NCI-H1930 (cell line): ENCODE measurements at places on chromosomes 13 and 19.

GRCh38 chr13:105725887-105726286, 809.6 kb downstream of the EFNB2 start:
- no peak for DNase-seq

- DNase-seq, result no peak
Measured at GRCh38 chr13:51715613-51716012, 88.3 kb downstream of the DHRS12 start.

DNA sequence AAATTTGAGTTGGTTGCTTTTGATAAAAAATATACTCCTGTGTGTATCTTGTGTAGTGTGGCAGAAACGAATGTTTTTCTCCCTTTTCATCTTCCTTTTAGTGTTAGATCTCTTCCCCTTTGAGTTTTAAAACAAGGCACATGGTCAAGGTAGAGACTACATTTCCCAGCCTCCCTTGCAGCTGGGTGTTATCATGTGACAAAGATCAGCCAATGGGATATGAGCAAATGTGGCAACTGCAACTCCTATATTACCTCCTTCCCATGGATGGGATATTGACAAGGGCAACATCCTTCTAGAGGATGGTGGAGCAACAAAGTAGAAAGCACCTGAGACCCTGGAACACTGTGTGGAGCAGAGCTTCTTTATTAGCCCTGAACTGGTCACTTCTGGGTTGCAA, 42.4 kb downstream of the ADGRE3 start:
- DNase-seq, result no peak

DNA sequence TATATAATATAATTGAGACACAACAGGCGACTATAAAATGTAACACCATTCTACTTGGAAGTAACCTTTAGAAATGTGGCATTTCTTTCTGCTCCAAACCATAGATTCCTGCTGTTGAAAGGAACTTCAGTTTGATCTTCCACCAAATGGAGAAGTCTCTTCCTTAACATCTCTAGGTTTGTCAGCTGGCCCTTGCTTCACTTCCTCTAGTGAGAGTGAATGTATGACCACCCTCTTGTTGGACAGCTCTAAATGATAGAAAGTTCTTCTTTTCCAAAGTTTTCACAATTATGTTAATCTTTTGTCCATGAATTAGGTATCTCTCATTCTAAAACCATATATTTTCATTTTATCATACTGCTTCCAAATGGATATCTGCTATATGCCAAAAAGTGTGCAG, 13.8 kb upstream of the COG6 start:
- DNase-seq, result no peak

DNA sequence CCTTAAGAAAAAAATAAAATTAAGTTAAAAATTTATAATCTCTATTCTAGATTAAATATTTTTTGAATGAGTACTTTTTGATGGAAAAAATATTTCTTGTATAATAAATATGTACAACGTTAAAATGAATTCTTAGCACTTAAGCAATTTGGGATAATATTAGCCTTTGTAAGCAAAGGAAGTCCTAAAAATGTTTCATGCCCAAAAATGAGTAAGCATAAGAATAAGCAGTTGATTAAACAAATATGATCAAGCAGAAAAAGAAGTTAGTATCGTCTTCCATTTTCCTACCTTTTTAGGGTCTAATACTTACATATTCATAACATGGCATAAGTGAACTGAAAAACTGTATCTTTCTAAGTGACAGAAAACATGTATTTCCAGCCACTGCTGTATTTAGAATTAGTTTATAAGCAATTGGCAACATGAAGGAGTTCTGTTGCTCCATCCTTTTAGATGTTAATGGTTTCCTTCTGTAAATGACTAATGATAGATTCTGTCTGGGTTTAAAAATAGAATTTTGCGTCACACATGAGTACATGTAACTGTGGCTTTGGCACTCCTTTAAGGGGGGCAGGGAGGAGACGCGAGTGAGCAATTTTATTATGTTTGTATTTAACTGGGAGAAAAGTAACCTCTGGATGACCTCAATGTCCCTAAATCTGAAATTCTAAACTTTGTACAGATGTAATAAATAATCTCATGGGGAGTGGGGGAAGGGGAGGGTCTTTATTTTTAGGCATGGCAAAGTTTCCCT, 237.4 kb downstream of the RGCC start:
- no peak for DNase-seq

DNA sequence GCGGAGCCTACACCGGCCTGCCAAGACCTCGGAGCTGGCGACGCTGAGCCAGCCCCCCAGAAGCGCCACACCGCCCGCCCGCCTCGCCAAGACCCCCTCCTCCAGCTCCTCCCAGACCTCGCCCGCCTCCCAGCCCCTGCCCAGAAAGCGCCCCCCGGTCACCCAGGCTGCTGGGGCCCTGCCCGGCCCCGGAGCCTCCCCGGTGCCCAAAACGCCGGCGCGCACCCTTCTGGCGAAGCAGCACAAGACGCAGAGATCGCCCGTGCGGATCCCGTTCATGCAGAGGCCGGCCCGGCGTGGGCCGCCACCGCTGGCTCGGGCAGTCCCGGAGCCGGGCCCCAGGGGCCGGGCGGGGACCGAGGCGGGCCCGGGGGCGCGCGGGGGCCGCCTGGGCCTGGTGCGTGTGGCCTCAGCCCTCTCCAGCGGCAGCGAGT, 10.2 kb downstream of the C19orf25 start:
- no peak for DNase-seq

- DNase-seq, result no peak
Measured at GRCh38 chr19:23403581-23404324, 8.5 kb upstream of the ZNF91 start.

DNA sequence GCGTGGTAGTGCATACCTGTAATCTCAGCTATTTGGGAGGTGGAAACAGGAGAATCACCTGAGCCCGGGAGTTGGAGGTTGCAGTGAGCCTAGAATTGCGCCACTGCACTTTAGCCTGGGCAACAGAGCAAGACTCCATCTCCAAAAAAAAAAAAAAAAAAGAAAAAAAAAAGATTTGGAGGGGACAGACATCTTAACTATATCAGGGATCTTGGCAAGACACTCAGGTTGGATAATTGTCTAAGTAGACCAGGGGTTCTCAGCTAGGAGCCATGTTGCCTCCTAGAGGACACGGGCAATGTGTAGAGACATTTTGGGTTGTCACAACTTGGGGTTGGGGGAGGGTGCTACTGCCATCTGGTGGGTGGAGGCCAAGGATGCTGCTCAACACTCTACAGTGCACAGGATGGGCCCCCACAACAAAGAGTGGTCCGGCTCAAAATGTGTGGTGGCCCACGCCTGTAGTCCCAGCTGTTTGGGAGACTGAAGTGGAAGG, 1.9 kb upstream of the ZNF580 start:
- DNase-seq, result peak; percentile 33

- DNase-seq, result no peak
Measured at GRCh38 chr19:8259922-8260247, 48.3 kb downstream of the CD320 start.

DNA sequence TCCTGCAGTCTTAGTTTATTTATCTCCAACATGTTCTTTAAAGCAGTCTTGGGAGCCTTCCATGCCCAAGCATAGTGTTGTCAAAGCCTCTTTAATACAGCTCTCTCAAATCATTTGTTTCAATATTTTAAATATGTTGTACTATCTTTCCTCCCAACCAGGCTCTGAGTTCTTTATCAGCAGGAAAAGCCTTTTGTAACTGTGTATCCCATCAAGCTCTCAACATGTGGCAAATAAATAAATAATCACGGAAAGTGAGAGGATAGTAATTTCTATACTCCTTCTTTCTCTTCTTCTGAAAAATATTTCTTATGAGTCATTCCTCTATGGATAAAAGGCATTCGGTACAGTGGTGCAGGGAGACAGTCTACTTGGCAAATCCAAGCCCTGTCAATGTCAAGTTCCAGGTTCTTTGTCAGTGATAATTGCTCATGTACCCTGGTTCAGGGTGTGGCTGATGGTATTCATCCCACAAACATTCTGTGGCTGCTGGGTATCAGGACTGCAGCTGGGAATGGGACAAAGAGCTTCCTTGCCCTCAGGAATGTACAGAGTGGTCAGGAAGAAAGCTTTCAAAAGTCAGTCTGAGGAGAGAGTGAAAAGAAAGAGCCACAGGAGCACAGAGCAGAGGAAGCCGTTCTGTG, 384.3 kb downstream of the EFNB2 start:
- no peak for DNase-seq

DNA sequence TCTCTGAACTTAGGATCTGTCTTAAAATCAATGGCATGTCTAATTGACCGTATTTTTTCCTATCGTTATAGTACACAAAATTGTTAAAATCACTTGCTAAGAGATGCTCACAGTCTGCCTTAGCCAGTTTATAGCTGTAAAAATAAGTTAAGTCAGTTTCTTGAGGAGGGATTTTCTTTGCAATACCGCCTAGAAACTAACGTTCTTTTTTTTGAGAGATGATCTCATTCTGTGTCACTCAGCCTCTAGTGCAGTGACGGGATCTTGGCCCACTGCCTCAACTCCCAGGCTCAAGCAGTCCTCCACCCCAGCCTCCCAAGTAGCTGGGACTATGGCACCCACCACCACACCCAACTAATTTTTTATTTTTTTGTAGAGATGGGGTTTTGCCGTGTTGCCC, 4.4 kb downstream of the CKAP2 start:
- DNase-seq, result no peak

GRCh38 chr13:110683921-110684320, 22.0 kb downstream of the CARS2 start:
- DNase-seq, result no peak

DNA sequence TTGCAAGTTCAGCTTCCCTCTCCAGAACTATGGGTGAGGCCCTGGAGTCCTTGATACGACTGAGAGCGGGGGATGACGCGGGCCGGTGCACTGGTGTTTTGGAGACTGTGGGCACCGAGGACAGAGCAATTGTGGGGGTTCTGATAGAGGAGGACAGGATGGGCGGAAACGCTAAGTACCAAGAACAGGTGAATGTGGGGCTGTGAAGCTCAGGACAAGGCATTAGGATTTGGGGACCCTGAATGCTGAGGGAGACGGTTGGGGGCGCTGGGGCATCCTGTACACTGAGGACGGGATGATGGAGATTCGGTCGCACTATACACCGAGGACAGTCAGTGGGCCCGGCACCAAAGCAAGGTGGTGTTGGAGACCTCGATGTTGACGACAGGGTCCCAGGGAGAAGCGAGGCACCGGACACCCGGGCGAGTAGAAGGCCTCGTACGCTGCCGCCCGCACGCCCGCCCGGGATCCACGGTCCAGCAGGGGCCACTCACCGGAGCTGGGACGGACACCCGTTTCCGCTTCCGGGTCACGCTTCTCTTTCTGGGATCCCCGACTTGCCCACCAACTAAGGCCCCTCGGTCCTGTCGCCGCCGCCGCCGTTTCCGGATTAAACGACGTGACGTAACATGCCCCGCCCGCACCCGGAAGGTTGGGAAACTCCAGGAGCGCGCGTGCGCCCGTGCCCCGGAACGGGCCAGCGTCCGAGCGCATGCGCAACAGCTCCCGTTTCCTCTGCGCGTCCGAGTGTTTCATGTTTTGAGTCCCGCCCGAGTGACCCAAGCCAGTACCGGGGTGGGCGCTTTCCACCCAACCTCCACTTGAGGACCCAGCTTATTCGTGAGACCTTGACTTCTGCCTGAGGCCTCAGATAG, at the start of gene CHMP2A:
Gene CHMP2A, minus strand, starts transcription at position 612 of the 875 bp plus-strand sequence. CDS start 893 bp downstream, outside the sequence.
- DNase-seq, result no peak

DNA sequence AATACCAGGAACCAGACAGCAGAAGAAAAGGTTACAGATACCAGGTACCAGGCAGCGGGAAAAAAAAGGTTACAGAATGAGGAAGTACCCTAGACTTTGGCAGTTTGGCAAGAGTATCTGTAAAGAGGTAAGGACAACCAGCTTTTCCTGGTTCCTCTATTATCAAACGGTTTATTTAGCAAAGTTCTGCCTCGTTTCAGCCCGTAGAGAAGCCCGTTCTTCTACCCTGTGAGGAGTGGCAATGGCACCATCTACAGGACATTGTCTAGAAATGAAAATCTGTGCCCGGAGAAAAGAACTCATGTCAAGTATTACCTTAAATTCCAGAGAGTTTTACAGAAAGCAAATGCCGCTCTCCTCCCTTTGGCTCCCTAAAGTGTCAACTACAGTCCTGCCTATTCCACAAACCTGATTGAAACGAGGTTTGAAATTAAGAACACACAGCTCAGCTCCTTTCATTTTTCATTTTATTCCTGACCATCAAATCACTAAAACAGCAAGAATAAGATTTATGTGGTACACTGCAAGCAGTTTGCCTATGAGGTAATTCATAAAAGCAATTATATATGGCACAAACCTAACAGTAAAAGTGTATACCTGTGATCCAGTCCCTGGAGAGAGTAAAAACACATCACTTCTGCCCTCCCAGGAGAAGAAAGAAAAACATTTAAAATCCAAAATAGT, 226.3 kb downstream of the SLC7A1 start:
- peak; percentile 39 for DNase-seq

- DNase-seq, result no peak
Measured at GRCh38 chr19:13057744-13058143, 44.9 kb downstream of the LYL1 start.

DNA sequence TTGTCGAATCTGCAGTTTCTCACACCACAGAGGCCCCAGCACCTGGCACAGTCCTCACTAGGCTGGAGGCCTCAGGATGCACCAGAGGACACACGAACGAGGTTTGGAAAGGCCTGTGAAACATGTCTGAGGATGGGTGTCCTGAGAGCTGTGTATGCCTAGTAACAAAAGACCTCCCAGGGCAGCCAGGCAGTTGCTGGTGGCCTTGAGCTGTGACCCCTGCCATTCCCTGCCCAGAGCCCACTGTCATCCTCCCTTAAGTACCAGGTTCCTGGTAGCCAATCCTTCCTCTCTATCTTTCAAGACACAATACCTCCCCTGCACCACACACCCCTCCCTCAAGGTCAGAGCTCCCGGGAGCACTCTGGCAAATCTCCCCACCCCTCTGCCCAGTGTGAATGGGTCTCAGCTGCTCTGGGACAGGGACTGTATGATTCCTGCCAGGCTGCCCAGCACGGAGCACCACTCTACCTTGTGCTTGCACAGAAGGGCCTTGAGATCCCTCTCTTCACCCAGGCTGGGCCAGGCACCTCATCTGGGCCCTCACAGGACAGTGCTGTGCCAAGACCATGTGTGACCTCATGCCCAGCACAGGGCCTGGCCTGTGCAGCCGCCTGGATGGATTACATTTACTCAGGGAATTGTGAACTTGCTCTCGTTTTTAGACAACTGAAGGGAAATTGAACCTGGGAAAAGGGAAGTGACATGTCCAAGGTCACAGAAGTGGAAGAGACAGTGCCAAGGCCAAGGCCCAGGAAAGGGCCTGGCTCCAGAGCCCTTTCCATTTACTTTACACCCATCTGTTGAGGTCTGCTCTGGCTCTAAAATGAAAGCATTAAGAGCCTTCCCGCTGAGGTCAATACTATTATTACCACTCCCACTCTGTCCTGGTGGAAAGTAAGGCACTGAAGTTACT, 2.2 kb downstream of the ZNF787 start:
- no peak for DNase-seq
